ENCODE measurements at places on chromosomes 5 and 9. TPM values are rescaled to one million over a fixed set of nuclear protein-coding genes. Genes with fewer than 3 reads are reported as not detected.
A peak's percentile ranks its signal among the peaks of the same experiment; 100 is the strongest.

GRCh38 chr5:133827830-133828229, 140.6 kb downstream of the C5orf15 start:
- H3K27ac ChIP-seq = no peak overlapping the region
- H3K4me1 ChIP-seq = peaks cover 22% of the 10 kb centered on the region
- DNase-seq = no peak

DNA sequence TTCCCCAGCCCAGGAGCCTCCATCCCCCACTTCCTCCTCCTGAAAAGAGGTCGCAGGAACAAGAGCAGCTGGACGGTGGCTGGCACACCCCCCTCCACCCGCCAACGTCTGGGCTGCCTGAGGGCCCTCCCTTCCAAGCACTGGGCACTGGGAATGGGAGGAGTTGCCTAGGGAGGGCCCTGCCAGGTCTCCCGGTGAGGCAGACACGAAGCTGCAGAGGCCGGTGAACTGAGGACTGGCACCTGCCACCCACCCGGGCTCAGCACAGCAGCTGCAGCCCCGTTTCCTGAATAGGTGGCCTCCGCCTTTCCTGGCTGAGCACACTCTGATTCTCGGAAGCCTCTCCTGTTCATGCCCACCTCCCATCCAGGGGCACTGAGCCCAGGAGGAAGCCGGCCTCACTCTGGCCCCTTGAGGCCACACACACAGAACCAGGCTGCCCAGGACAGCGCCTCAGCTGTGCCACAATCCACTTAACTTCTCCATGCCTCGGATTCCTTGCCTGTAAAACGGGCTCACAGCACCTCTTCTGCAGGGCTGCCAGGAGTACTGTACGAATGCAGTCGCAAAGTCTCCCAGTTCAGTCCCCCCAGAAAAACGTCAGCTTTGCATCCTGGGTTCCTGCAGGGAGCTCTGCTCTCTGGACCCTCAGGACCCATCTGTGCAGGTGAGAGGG, 1.3 kb downstream of the NPDC1 start:
- peaks cover 5% of the 10 kb centered on the region for H3K4me1 ChIP-seq
- peaks cover 51% of the 10 kb centered on the region for H3K27me3 ChIP-seq
- no peaks in the 10 kb centered on the region for H3K36me3 ChIP-seq
- peak overlapping the region; percentile 76 for H3K4me3 ChIP-seq
- DNase-seq = no peak

- no peak overlapping the region for H3K4me3 ChIP-seq
- no peaks in the 10 kb centered on the region for H3K36me3 ChIP-seq
- DNase-seq = no peak
- H3K4me1 ChIP-seq = no peaks in the 10 kb centered on the region
- H3K27ac ChIP-seq = no peak overlapping the region
Measured at GRCh38 chr5:136101884-136102283, 30.8 kb upstream of the SMAD5 start.

DNA sequence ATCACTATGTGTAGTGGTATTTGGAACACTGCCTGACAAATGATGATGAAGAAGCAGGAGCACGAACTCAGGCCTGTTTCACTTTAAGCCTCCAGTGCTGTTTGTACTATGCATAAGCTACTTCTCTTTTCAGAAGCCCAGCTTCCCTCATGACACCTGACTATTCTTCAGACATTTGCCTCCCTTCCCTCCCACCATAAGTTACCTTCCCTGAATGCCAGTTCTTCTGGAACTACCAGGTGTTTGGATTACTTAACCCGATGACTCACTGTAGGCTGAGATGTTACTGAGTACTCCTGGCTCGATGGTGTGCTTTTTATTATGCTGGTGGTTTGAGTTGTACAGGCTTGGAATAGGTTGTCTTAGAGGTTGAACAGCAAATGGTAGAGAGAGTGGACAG, 180.0 kb downstream of the SPATA31D1 start:
- no peak for DNase-seq
- H3K4me1 ChIP-seq = no peaks in the 10 kb centered on the region
- no peak overlapping the region for H3K4me3 ChIP-seq
- H3K36me3 ChIP-seq = no peaks in the 10 kb centered on the region
- H3K27me3 ChIP-seq = no peaks in the 10 kb centered on the region
- no peak overlapping the region for H3K27ac ChIP-seq

DNA sequence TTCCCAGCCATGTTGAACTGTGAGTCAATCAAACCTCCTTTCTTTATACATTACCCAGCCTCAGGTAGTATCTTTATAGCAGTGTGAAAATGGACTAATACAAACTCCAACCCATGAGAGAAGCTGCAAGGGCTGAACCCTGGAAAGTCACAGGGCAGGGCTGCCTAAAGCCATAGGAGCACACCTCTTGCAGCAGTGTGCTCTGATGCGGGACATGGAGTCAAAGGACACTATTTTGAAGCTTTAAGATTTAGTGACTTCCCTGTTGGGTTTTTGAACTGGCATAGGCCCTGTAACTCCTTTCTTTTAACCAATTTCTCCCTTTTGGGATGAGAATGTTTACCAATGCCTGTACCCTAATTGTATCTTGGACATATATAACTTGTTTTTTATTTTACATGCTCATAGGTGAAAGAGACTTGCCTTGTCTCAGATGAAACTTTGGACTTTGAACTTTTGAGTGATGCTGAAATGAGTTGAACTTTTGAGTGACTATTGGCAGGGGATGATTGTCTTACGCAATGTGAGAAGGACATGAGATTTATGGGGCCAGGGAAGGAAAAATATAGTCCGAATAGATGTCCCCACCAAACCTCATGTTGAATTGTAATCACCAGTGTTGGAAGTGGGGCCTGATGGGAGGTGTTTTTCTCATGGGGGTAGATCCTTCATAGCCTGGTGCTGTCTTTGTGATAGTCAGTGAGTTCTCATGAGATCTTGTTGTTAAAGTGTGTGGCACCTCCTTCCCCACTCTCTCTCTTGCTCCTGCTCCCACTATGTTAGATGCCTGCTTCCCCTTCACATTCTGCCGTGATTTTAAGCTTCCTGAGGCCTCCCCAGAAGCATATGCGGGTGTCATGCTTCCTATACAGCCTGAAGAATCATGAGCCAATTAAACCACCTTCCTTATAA, 159.5 kb upstream of the SPEF2 start:
- DNase-seq = no peak
- no peaks in the 10 kb centered on the region for H3K36me3 ChIP-seq
- peaks cover 12% of the 10 kb centered on the region for H3K4me1 ChIP-seq
- no peak overlapping the region for H3K4me3 ChIP-seq

DNA sequence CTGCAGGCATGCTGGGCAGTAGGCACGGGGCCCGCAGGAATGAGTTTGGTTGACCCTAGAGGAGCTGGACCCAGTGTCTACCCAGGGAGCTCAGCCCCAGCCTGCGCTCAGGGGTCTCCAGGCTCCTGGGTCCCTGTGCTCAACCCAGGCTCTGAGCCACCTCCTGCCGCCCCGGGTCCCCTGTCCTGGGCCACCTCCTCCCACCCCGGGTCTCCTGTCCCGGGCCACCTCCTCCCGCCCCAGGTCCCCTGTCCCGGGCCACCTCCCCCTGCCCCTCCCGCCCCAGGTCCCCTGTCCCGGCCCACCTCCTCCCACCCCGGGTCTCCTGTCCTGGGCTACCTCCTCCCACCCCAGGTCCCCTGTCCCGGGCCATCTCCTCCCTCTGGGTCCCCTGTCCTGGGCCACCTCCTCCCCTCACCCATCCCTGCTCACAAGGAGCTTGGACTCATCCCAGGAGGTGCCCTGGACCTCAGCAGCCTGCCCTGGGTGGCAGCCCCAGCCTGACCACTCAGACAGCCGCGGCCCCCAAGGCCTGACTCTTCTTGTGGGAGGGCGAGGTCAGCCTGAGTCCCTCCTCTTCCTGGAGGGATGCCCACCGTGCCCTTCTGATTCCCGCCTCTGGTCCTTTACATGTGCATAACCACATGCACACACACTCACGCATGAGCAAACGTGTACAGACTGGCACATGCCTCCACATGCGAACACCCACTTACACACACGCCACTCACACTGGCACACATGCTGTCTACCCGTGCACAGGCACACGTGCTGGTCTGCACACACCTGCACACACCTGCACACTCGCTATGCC, 2.4 kb downstream of the LCN12 start:
- H3K27me3 ChIP-seq = no peaks in the 10 kb centered on the region
- H3K4me3 ChIP-seq = no peak overlapping the region
- H3K36me3 ChIP-seq = no peaks in the 10 kb centered on the region
- DNase-seq = no peak

GRCh38 chr5:36756848-36757247, 119.7 kb upstream of the NIPBL start:
- no peak overlapping the region for H3K4me3 ChIP-seq
- no peaks in the 10 kb centered on the region for H3K36me3 ChIP-seq
- H3K27ac ChIP-seq = no peak overlapping the region
- DNase-seq = no peak

The ITK gene
- not detected for total RNA-seq

The TMEM215 gene
- not detected for total RNA-seq

DNA sequence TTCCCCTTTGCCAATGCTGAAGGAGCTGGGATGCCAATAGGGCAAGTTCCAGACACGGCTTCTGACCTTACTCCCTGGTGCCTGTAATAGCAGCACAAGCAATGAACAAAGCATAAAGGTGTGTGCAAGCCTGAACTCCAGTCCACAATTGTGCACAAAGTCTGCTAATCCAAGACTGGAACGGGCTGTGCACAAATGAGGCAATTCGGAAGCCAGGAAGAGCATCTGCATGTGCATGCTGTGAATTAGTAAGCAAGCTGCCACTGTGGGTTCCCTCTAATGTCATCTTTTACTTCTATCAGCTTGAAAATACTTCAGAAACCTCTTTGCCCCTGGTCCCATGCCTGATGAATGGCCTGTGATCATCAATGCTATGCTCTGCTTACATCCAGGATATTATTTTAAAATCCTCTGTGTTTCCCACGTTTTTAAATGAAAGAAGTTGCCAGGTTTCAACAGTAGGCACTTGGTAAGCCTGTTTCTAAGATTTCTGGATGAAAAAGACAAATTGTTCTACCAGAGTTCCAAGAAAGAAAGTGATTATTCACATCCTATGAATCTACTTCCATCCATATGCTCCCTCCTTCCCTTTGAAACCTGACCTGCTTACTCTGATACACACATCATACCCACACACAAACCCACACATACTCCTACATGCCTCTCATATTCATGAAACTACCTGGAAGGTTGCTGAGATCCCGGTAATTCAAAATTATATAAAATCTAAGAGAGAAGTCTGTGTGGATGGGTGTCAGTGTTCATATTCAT, 165.7 kb downstream of the KCTD16 start:
- no peaks in the 10 kb centered on the region for H3K4me1 ChIP-seq
- H3K36me3 ChIP-seq = no peaks in the 10 kb centered on the region
- H3K27me3 ChIP-seq = no peaks in the 10 kb centered on the region
